CD4-positive, alpha-beta T cell treated with Interleukin-15 for 1 hour (primary cell): ENCODE measurements at places on chromosomes 2 and 18.

GRCh38 chr2:234291765-234292204 is 205.1 kb downstream of the ARL4C start:
- peak; percentile 67 for DNase-seq

GRCh38 chr2:144143294-144144151 is 376.4 kb downstream of the ZEB2 start:
- DNase-seq = no peak

- no peak for DNase-seq
These were observed 159.1 kb downstream of the DOCK10 start for GRCh38 chr2:224883172-224883516.

DNA sequence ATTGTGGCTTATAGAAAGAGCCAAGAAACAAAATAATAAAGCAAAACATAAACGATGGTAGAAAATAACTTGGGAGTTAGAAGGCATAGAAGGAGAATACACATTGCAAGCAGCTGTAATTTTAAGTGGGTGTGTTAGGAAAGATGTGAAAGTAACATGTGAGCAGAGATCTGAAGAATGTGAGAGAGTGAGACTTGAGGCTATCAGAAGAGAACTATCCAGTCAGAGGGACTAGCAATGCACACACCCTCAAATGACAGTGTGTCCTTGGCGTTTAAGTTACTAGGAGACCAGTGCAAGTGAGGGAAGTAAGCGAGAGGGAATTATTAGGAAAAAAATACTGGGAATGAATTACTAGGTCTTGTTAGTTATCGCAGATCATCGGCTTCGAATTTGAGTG is 304.9 kb downstream of the DSEL start:
- no peak for DNase-seq

DNA sequence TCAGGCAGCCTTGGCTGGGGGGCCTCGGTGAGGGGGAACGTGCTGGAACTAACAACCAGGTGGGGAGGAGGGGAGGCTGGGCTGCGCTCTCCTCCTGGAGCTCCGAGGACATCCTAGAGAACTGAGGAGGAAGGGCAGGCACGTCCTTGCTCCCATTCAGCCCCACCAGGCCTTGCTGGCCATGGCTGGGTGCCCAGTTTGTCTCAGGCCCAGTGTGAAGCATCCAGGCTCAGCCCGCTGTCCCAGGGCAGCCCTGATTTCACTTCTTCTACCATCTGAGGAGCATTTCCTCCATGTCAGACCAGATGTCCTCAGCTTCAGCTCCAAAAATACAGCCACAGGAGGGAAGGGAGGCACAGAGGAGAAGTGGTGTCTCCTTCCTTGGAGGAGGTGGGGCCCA is 125.4 kb downstream of the CELF4 start:
- no peak for DNase-seq

GRCh38 chr2:9262671-9263171 is 56.1 kb downstream of the ASAP2 start:
- DNase-seq = no peak

GRCh38 chr2:85648619-85649018 is 19.4 kb downstream of the SFTPB start:
- no peak for DNase-seq

- DNase-seq = no peak
These were observed 12.0 kb downstream of the GPR35 start for GRCh38 chr2:240637116-240637900.

GRCh38 chr18:52242711-52243110 is 97.3 kb upstream of the DCC start:
- no peak for DNase-seq

DNA sequence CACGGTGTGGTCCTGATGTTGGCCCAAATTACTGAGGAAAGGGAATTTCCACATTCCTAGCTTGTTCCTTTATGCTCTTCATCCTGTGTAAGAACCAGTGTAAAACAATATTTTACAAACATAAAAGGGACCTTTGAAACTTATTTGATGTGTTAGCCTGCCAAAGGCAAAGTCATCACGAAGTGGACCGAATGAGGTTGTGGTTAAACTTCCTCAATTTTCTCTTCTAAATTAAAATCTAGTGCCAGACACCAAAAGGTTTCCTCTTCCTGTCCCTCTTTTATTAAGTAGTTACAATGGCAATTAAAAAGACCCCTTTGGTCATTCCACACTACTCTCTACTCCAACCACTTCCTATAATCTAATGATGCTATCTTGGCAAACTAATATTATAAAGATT is 279.8 kb downstream of the AFF3 start:
- no peak for DNase-seq

DNA sequence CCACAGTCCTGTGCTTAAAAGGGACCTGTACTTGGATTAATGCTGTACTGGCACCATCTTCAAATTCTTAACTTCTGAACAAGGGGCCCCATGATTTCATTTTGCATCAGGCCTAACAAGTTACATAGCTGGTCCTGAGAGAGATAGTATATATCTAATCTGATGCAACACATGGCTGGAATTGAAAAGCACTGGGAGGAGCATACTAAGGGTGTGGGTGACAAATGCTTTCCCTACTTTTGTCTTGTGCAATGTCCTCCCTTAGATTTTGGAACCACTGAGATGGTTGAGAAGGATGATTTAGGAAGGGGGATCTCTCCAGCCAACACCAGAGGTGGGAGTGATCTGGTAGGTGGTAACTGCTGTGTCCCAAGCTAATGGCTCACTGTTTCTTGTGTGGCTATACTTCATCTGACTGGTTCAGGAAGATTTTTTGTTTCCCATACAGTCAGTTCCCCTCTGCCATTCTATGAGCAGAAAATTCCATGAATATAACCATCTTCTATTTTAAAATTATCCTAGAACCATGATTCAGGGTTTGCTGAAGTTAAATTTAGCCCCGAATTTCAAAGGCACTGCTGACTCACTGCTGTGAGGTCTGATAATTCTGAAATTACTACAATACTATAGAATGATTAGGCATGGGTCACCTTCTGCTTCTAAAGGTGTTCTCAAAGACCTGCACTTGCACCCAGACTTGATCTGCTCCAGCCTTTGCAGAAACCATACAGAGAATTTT is 108.3 kb upstream of the NCKAP5 start:
- no peak for DNase-seq

DNA sequence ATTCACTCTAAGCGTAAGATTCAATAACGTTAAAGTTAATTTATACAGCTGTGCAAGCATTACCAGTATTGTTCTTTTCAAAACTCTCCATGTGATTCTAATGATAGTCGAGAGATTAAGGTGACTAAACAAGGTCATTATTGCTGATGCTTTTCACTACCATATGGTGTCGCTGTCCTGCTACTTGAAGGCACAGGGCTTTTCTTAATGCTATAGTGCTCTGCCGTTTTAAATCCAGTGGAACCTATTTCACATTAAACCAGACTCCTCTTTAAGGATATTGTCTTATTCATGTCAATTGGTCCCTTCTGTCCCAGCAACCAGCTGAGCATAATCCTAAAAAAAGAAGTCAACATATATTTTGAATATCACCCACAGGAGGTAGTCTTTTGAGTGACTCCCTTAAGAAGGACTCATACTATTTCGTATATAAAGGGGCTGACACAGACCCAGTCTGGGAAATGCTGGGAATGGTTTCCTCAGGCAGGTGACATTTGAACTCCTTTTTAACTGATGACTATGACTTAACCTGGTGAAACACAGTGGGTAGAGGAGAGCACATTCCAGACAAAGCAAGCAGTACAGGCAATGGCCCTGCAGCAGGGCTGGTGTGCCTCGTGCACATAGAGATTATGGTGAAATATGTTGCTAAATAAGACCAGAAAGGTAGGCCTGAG is 53.9 kb upstream of the CYTIP start:
- peak; percentile 39 for DNase-seq

DNA sequence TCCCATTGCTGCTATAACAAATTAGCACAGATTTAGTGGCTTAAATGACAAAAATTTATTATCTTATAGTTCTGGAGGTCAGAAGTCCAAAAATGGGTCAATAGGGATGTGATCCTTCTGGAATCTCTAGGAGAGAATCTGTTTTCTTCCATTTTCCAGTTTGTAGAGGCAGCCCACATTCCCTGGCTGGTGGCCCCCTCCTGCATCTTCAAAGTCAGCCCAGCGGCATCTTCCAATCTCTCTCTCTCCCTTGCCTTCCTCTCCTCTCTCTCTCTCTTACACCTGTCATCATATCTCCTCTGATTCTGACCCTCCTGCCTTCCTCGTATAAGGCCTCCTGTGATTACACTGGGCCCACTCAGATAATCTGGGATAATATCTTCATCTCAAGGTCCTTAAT is 3.9 kb upstream of the AGAP1 start:
- DNase-seq = no peak

DNA sequence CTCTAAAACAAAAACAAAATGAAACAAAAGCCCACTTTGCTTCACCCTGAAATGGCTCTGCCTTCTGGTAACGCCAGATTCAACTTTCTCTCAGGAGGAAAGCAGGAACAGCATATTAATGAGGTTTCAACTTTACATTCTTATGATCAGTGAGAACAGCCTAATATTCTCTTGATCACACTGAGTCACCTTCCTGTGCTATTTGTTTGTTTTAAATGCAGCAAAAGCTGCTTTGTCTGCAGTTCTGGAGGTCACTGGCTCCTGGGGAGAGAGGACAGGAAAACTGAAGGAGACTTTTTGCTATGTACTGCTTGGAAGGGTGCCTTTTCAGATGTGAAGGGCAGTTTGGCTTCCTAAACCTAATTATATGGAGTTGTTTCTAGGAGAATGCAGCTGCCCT is 48.1 kb downstream of the MAIP1 start:
- DNase-seq = no peak

DNA sequence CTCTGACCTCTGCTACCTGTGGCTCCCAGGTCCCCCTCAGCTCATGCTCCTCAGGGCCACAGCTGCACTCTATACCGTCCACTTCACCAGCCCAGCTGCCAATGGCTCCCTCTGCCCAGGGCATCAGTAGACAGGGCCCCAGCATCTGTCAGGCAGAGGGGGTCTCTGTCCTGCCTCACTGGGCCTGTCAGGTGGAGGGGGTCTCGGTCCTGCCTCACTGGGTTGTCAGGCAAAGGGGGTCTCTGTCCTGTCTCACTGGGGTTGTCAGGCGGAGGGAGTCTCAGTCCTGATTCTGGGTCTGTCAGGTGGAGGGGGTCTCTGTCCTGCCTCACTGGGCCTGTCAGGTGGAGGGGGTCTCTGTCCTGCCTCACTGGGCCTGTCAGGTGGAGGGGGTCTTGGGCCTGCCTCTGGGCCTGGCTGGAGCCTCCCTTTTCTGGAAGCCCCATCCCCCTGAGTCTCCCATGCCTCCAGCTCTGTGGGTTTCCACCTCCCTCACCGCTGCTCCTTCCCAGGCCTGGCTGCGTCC is 19.9 kb downstream of the SNORC start:
- no peak for DNase-seq

DNA sequence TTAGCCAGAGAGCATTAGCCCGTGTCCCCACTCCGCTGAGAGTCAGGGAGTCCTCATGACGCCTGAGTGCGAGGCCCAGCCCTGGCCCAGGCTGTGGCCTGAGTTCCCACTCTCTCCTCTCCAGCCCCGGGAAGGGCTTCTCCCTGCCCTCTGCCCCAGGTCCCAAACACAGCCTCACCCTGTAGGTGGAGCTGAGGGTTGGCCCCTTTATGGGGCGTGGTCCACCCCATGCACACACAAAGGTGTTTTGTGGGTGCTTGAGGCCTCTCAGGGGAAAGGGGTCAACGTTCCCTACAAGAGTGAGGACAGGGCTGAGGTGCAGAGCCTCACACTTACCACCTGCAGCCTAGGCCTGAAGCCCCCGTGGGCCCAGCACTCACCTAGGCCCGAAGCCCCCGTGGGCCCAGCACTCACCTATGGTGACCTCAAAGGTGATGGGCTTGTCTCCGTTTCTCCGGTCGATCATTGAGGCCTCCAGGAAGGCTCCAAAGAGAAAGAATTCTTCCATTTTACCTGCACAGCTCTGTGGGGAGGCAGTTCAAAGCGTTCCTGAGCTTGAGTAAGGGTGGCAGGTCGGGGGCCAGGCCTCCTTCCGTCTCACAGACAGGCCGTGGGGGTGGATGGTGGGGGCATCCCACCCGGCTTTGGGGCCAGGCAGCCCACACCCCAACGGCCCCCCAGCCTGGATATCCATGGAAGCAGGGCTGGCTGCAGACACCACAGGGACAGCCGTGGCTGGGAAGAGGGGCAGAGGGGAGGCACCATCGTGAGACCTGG is 2.1 kb upstream of the OTOF start:
- DNase-seq = no peak

GRCh38 chr18:55073116-55073515 is 113.9 kb upstream of the CCDC68 start:
- DNase-seq = no peak

DNA sequence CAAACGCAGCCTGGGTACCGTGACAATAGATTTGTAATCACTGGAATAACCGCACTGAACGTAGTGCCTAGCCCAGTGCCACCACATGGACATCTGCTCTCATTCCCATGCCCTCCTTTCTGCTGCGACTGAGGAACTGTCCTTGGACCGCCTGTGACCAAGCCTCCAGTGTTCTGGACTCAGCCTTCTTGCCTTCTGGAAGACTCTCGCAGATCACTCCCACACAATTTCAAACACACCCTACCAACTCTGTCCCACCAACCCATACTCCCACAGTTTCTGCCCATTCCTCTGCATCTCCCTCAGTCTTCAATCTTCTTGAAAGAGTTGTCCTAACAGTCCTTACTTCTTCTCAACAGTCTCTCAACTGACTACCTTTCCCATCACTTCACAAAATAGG is 2.1 kb downstream of the RNF149 start:
- no peak for DNase-seq

GRCh38 chr18:79581406-79581805 is 98.2 kb upstream of the CTDP1 start:
- peak; percentile 9 for DNase-seq

GRCh38 chr2:7456762-7457161 is 539.5 kb downstream of the RNF144A start:
- no peak for DNase-seq

- DNase-seq = peak; percentile 77
These were observed 95.6 kb downstream of the TNFRSF11A start for GRCh38 chr18:62420513-62421209.

- DNase-seq = no peak
These were observed 843 bp downstream of the CYS1 start for GRCh38 chr2:10079266-10079869.

DNA sequence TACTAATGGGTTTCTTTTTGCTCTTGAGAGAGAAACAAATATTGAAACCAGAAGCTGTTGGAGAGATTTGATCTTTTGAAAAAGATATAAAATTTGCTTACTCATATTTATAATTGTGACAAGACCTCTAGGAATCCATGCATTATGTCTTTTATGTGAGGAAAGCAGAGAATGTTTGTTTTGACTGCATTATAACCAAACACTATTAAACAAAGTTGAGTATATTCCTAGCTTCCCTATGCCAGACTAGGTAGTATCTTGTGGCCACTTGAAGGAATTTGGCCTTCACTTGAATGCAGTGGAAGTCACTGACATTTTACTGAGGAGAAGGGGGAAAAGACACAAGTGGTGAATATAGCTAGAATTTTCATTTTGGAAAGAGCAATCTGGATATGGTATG is 521.8 kb upstream of the ZEB2 start:
- DNase-seq = no peak
